ENCODE measurements at places on chromosomes 4 and X.

DNA sequence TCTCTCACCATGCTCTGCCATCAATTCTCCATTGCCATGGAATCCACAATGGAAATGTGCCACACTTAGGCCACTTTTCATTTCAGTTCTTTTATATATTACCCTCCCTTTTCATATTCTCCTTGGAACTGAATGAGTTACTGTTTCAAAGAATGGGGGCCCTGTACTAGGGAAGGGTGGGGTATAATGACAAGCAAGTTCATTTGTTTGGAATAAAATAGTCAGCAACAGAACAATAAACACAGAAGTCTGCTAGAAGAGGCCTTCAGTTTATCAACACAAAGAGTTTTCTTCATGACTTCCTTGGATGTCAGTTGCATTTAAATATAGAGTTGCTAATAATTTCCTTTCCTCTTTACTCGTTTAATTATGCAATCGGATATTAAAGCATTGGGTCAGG, 478.3 kb upstream of the FTHL17 start:
- DNase-seq: no peak

DNA sequence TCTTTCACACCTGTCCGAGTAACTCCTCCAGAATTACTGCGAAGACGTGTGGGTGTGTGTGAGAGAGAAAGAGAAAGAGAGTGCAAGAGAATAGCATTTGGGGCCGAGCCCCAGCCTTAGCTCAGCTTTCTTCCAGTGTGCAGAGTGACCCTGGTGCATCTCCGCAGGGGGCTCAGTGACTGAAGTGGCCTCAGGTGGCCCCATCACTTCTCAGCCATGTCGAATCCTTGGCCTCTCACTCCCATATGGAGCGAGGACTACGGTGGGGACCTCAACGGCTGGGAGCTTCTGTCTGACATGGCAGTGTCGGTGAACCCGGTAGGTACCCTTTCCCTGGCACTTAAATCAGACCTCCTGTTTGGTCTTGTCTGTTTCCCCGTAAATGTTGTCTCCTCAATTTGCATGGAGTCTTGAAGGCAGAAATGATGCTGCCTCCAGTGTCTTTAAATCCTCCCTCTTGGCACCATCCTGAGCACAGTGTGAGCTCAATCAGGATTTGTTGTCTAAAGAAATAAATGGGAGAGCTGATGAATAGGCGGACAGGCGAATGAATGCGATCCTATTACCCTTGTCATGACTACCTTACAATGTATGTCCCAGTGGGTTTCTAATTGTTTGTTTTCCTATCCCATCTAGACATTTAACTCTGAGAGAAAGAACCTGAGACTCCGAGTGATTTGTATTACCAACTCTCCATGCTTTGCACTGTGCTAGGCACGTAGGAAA, 305.9 kb downstream of the AFF2 start:
- no peak for DNase-seq

GRCh38 chr4:74426101-74426500, 18.8 kb upstream of the AREG start:
- no peak for DNase-seq

DNA sequence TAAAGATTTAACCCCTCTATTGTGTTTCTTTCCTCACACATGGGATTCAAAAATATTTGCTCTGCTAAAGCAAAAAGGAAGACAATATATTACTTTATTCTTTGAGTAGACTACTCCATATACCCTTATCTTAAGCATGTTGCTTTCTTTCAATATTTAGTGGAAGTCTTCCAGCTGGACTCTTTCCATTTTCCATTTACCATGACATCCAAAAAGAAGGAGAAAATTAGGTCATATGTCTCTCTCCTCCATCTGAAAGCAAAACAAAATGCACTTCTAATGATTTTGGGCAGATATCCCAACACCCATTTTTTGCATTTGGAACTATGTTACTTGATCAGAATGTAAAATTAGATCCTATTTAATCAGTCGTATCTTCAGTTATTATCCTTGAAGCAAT, 1336.5 kb downstream of the PCDH19 start:
- DNase-seq: no peak

DNA sequence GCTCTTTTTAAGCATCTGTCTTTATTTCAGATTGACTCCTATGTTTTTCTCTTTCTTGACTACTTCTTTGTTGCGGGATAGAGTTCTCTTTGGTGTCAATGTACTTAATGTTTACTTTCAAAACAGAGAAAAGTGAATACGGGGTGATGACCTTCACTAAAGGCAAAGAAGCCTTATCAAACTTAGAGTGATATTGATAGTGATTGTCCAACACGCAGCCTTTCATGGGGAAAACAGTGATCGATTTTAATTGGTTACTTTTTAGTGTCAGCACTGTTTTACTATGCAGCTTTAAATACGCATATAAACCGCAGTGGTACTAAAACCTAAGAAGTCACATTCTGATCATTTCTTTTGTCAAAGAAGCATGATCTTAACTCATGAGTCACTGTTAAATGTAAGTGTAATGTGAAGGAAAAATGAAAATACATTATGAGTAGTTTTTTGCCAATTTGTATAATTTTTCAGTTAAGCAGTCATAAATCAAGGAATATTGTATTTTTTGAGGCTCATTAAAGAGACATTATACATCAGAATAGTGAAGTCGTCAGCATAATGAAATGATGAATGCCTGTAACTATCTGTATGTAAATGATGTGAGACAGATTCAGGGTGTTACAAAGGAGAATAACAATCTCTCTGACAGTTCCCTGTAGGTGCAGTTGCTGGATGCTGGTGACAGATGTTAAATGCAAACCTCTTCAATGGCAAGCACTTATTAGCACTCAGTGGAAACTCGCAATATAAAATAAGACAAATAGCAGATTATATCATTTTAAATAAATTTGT, 2082.8 kb upstream of the TENM3 start:
- DNase-seq: no peak

DNA sequence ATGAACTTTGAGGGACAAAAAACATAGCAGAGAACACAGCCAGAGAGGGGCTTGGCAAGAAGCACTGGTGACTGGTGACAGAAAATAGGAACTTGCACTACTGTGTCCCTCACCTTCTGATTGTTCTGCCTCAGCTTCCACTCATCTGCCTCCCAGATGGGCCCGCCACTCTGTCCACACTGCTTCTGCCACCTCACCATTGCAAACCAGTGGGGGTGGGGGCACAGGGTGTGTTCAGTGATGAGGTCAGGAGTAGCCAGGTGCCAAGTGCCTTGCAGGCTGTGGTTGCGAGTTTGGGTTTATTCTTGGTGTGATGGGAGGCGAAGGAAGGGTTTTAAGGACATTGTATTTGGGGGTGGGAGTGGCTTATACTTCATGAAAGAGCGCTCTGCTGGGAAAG, 9.1 kb upstream of the UBA1 start:
- DNase-seq: no peak

DNA sequence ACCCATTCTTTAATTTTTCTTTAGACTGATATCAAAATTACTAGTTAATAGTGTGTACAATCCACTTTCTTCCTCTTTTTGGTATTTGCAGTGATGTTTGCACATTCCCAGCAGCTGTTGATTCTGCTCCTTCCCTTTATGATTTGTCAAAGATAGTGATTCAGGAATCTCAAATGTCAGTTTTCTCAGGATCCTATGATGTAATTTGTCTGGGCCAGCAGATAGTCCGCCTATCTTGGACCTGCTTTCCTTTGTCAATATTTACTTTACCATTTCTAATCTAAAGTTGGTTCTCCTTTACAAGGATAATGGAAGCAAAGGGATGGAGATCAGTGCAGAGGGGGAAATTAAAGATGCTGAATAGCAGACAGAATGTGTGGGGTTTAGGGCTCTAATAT, 122.1 kb downstream of the REELD1 start:
- no peak for DNase-seq

DNA sequence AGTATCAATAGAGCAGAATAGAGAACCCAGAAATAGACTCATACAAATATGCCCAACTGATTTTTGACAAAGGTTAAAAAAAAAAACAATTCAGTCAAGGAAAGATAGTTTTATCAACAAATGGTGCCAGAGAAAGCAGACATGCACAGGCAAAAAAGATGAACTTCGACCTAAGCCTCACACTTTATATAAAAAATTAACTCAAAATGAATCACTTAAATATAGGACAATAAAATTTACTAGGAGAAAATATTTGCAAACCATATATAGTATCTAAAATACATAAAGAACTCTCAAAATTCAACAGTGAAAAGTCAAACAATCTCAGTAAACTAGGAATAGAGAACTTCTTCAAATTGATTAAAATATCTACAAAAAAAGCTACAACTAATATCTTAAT, 29.7 kb downstream of the HUWE1 start:
- no peak for DNase-seq

GRCh38 chr4:80459918-80460473, 124.5 kb downstream of the CFAP299 start:
- no peak for DNase-seq

DNA sequence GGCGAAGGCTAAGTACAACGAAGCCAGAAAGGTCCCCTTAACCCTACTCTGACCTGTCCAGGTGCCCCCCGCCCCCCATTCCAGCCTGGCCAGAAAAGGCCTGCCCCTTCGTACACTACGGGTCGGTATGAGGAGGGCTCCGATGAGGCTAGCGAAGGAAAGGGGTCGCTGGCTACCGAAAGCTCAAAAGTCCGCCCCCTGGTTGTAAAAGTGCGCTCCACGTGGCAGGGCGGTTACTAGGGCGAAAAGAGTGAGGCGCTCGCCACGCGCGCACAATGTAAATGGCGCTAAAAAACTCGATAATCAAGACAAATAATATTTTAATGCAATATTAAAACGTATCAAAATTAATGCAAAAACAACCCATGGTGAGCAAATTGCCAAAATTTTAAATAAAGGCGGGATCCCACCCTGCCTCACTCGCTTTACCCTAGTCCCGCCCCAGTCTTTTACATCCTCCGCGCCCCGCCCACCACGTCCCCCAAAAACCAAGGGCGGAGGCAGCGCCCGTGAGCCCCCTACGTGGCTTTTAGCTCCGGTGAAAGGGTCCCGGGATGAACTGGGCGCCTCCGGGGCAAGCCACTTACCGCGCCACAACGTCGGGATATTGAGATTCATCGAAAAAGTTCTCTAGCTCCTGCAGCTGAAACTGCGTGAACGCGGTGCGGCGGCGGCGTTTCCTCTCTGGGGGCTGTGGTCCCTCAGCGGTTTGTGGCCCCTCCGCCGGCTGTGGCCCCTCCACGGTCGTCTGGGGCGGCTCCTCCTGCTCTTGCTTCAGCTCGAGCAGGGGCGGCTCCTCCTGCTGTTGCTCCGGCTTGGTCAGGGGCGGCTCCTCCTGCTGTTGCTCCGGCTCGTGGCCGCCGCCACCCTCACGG, 929 bp downstream of the ESX1 start:
- DNase-seq: no peak

DNA sequence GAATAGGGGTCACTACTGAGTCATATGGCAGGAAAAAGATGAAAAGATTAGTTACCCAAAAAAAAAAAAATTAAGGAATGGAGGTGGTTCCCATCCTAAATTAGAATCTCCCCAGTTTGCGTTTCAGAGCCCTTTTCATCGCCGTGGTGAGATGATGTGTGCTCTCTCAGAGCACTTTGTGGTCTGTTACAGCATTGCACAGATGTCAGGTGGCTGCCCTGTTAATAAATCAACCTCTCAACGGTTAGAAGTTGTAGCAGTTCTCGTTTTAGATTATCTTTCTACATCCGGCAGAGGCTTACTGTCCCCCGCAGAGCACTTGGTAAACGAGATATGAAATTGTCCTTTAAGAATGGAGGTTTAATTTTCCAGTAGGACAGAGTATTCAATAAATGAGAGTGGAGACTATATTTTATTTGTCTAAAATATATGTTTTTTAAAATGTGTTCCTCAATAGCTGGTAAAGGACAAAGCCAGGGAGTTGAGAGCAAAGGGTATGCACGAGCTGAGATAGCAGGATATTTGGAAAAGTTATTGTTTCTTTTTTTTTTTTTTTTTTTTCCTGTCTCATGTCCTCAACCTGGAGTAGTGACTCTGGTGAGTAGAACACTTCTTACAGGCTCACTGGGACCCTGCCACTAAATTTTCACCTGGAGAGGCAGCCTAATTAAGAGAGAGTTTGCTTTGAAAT, 26.9 kb downstream of the AFF1 start:
- no peak for DNase-seq

DNA sequence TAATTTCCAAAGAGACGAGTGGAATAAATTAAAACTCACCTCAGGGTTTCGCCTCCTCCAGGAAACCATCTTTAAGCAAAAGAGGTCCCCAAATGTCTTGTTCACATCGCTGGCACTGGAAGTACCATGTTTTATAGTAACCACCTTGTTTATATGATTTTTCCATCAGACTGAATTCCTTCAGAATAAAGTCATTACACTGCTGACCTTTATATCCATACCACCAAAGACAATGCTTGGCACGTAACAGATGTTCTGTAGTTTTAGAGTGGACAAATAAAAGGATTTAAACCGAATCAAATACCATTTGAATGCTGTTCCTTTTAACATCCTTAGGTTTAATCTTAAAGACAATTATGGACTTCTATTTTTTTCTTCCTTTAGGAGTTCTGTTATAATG, 4.7 kb downstream of the NUDT6 start:
- no peak for DNase-seq
